ENCODE measurements at places on chromosomes 2 and 18.

DNA sequence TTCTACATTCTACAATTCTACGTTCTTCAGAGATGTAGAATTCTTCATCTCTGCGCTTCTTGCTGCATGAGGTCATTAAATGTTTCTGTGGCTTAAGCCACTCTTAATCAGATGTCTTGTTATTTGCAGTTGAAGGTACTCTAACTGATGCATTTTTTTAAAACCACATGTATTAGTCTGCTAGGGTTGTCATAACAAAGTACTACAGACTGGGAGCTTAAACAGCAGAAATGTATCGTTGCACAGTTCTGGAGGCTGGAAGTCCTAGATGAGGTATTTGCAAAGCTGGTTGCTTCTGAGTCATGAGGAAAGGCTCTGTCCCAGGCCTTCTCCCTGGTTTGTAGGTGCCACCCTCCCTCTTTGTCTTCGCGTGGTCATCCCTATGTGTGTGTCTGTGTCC, 176.3 kb upstream of the GLI2 start:
- DNase-seq = peak; percentile 98

DNA sequence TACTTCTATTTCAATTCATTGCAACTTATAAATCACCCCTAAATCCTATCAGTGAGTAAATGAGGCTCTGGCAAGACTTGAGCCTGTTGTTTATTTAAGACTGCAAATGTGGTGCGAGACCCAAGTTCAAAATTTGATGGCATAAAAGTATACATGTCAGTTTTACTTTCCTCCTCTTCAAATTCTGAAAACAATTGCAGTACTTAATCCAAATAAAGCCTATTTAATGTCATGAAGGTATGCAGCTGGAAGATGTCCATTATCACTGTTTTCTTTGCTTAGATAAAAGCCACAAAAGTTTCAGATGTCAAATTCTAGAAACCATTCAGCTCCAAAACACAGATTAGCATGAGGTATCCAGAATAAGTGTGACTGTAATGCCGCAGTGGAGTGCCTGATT, 3.3 kb downstream of the APCDD1 start:
- peak; percentile 42 for DNase-seq

DNA sequence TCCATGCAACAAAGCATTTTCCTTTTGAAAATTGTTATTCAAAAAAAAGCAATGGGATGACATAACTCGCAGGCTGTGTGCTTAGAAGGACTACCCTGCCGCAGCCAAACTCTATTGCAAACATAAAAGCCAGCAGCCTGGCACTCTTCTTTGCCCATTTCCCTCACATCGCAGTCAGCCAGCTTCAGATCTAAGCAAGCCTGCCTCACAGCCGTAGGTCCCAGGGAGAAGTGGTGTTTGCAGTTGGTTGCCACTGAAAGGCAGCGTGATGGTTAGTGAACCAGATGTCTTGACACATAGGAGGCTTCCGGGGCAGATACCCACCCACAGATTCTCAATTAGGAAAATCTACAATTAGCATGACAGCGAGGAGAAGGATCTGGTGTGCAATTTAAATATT, 655.2 kb downstream of the RNF144A start:
- no peak for DNase-seq

GRCh38 chr2:238582159-238582558, 155.4 kb downstream of the ASB1 start:
- no peak for DNase-seq

DNA sequence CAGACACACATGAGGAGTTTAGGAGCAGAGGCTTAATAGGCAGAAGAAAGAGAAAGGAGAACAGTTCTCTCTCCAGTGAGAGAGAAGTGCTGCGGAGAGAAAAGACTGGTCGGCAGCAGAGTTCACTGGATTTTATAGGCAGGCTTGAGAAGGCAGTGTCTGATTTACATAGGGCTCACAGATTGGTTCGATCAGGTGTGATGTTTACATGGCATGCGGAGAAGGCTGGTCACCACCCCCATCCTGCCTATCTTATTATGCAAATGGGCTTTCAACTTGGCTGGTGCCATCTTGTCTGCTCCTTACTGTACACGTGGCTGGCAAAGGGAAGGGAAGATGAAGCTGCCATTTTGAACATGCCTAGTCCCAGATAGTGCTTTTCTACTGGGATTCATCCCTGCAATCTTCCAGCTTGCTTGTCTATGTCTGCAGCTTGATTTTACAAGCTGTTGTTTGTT, 113.4 kb downstream of the AP1S3 start:
- DNase-seq = no peak

- peak; percentile 70 for DNase-seq
Measured at GRCh38 chr2:73852020-73852419, 23.3 kb downstream of the STAMBP start.

DNA sequence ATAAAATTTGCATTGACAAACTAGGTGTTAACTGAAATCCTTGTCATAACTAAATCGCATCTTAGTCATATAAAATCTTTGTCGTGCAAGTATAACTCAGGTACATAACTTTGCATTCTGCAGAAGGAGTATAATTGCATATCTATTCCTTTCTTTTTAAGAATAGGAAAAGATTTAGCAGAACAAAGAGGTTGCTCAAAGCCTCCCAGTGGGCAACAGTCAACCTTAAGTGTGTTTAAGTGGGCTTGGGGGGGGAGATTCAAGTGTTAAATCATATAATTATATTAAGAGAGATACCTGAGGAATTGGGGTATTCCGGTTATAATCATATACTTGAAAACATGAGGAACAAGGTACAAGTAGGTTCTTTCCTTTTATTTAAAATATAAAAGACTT, 913.3 kb downstream of the CPS1 start:
- no peak for DNase-seq

DNA sequence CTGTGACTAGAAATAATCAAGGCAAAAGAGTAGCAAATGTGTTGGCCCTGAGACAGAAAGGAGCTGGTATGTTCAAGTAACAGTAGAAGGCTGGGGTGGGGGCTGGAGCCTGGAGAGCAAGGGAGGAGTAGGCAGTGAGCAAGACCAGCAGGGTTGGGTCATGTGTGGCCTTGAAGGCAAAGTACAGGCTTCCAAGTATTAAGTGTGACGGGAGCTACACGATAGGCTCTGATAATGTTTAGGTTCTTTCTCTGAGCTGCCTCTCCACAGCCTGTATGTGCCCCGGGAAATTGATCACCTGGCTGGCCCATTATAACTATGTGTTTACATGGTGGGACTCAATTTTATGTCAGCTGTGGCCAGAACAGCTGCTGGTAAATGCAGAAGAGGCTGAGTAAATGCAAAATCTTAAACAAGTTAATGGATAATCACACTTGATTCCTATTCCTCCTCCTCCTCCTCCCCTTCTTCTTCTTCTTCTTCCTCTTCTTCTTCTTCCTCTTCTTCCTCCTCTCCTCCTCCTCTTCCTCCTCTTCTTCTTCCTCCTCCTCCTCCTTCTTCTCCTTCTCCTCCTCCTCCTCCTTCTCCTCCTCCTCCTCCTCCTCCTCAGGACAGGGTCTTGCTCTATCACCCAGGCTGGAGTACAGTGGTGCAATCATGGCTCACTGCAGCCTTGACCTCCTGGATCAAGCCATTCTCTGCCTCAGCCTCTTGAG, 9.3 kb downstream of the IL1F10 start:
- no peak for DNase-seq

DNA sequence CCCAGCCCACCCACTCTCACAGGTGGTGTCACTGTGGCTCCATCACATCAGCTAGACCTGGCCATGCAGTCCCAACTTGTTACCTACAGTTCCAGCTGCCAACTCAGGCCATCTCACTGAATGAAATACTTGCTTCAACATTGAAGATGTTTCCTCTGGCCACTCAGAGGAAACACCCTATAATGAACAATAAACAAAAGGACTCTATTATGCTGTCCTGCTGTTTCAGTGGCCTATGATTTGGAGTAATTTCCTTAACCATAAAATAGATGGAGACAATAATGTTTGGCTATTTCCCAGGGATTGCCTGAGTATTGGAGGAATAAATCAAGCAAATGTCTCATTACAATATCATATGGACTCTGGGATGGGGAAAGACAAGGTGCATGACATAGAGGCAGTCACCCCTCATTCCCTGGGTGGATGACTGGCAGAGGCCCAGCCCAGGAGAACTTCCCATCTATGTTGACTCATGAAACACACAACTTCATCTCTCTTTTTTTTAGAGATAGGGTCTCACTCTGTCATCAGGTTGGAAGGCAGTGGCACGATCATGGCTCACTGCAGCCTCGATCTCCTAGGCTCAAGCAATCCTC, 134.4 kb downstream of the TGIF1 start:
- DNase-seq = no peak
